ENCODE measurements at places on chromosomes 3 and 15. TPM values are rescaled to one million over a fixed set of nuclear protein-coding genes. Genes with fewer than 3 reads are reported as not detected.

Gene CCR8
- 8.9 TPM for total RNA-seq

Gene SLC6A1
- total RNA-seq = not detected

Gene CPN2
- not detected for total RNA-seq

Gene GOLGA6A
- total RNA-seq = not detected

Gene CCR5
- 5.8 TPM for total RNA-seq

Gene GRAMD2A
- 0.21 TPM for total RNA-seq

Gene LMCD1
- 0.83 TPM for total RNA-seq

Gene CCR4
- total RNA-seq = 110 TPM

Gene IL17RD
- total RNA-seq = not detected

Gene ADGRG7
- total RNA-seq = not detected

Gene CFAP161
- not detected for total RNA-seq

Gene FRMD4B
- total RNA-seq = 83.3 TPM

Gene ZNF770
- total RNA-seq = 50.6 TPM

Gene GABRB3
- not detected for total RNA-seq

Gene CCDC32
- 36.9 TPM for total RNA-seq

Gene GOLGA8R
- 2.8 TPM for total RNA-seq
